ENCODE measurements at places on chromosomes 11 and 22. TPM values are rescaled to one million over a fixed set of nuclear protein-coding genes. Genes with fewer than 3 reads are reported as not detected.

DNA sequence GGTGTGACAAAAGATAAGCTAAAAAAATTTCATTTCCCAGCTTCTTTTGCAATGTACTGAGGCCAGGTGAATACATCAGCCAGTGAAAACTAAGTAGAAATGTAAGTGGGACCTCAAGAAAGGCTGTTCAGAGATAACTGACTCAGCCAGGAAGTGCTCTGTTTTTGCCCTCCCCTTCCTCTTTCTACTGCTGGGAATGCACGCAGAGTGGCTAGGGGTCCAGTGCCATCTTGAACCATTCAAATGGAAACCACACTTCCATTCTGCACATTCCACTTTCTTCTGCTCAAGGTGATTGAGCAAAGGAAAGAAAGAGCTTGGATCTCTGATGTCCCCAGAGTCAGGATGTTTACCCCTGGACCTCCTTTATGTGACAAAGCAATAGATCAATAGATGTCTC is 27.8 kb upstream of the LMO2 start:
- DNase-seq, result no peak
- H3K4me3 ChIP-seq, result no peak overlapping the region
- no peaks in the 10 kb centered on the region for H3K4me1 ChIP-seq

CRYBB3 gene
- total RNA-seq, result not detected

- peak; percentile 45 for DNase-seq
- H3K27me3 ChIP-seq, result no peaks in the 10 kb centered on the region
- no peaks in the 10 kb centered on the region for H3K4me1 ChIP-seq
Measured at GRCh38 chr11:36945384-36945783, 347.3 kb upstream of the RAG2 start.

DPAGT1 gene
- 30.9 TPM for total RNA-seq

GRCh38 chr22:33883561-33883960 is 36.7 kb downstream of the LARGE1 start:
- no peaks in the 10 kb centered on the region for H3K4me1 ChIP-seq
- no peak overlapping the region for H3K27ac ChIP-seq
- no peaks in the 10 kb centered on the region for H3K27me3 ChIP-seq
- H3K4me3 ChIP-seq, result no peak overlapping the region
- H3K36me3 ChIP-seq, result no peaks in the 10 kb centered on the region
- DNase-seq, result no peak

DNA sequence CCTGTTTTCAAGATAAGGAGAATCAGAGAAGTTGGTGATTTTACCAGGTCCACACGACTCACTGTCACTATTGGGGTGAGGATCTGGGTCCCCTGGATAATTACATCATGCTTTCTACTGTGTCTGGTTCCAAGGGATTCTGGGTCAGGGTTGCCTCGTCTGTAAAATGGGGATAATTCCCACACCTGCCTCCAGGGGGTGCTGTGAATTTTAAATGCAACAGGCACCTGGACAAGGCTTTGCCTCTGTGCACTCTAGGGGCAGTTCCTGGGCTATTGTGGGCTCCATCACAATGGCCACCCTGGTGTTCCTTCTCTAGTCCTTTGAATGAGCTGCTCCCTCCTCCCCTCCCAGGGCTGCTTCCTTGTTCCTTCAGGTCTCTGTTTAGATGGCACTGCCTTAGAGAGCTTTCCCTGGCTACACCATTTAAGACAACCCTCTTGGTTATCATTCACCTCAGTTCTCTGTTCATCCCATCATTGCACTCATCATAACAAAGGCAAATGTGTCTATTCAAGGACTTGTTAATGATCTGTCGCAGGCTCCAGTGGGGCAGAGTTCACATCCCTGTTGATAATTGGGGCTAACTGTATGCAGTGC is 178.6 kb downstream of the MIAT start:
- peak; percentile 57 for DNase-seq
- H3K4me3 ChIP-seq, result no peak overlapping the region
- no peak overlapping the region for H3K27ac ChIP-seq
- no peaks in the 10 kb centered on the region for H3K4me1 ChIP-seq

GRCh38 chr11:85165819-85166218 is 461.3 kb downstream of the DLG2 start:
- no peak for DNase-seq
- no peaks in the 10 kb centered on the region for H3K4me1 ChIP-seq
- no peak overlapping the region for H3K27ac ChIP-seq
- no peaks in the 10 kb centered on the region for H3K36me3 ChIP-seq
- H3K27me3 ChIP-seq, result no peaks in the 10 kb centered on the region

DNA sequence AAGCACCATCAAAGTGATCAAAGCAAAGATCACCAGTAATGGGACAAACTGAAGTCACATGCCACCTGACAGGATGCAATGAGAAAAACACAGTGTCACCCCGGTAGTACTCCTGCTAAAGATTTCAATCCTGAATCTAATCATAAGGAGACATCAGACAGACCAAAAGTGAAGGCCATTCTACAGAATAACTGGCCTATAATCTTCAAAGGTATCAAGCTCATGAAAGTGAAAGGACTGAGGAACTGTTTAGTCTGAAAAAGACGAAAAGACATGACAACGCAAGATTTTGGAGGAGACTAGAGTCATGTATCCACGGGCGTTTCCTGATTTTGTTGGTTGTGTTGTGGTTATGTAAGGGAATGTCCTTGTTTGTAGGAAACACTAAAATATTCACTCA is 42.4 kb upstream of the TSKU start:
- H3K27me3 ChIP-seq, result no peaks in the 10 kb centered on the region
- no peak for DNase-seq
- H3K27ac ChIP-seq, result no peak overlapping the region

TEX54 gene
- not detected for total RNA-seq

CCDC81 gene
- under 0.01 TPM for total RNA-seq

DNA sequence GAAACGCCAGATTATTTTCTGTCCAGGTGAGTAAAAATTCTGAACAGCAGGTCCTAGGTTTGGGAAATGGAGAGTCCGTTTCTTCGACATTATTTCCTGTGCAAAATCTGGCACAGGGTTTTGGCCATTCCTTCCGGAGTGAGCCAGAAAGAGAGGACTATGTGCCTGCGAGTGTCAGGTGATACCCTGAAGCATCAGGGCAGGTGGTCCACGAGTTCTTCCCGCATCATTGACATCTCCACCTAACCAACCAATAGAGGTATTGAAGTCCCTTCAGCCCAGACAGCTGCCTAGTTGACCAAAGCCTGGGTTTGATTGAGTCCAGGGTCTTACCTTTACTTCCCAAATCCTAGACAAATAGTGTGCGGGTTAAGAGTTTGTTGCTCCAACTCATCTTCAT is 808 bp downstream of the SNAP29 start:
- no peak overlapping the region for H3K27ac ChIP-seq
- peak; percentile 7 for DNase-seq
- no peaks in the 10 kb centered on the region for H3K27me3 ChIP-seq
- H3K36me3 ChIP-seq, result no peaks in the 10 kb centered on the region
- peak overlapping the region; percentile 82 for H3K4me3 ChIP-seq

MDK gene
- total RNA-seq, result 2.7 TPM

GRCh38 chr11:86675017-86675416 is 2.6 kb upstream of the ME3 start:
- peaks cover 11% of the 10 kb centered on the region for H3K4me1 ChIP-seq
- no peak overlapping the region for H3K4me3 ChIP-seq
- no peaks in the 10 kb centered on the region for H3K36me3 ChIP-seq
- DNase-seq, result no peak
